Foreskin fibroblast (primary cell): ENCODE measurements at places on chromosomes 2 and 18.

DNA sequence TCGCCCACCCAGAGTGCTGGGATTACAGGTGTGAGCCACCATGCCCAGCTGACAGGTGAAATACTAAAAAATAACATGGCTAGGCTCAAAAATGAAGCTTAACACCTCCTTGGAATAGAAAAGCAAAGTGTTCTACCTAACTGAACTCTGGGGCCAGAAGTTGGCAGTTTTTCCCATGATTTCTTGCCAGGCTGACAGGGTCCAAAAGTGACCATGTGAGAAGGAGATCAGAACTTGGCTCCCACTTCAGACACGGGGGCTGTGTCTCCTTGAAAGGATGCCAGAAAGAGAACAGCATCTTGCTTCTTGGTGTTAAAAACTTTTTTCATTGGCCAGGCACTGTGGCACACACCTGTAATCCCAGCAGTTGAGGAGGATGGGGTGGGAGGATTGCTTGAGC lies 47.0 kb downstream of the BMPR2 start:
- DNase-seq = no peak

DNA sequence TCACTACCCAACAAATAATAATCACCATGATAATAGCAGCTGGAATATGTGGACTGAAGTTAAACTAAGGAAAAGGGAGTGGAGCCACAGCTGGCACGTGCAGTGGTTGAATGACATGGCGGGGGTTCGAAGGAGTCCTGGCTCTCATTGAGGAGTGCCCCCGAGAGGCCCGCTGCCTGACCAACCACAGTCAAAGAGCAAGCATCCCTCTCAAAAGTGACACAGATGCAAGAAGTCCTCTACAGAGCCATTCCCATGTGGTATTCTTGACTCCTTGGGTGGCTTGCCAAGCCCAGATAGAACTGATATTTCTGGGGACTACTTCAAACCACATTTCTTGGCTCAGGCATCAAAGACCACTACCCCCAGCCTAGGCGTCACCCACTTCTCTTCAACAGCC lies 405.1 kb downstream of the TNS1 start:
- DNase-seq = no peak

DNA sequence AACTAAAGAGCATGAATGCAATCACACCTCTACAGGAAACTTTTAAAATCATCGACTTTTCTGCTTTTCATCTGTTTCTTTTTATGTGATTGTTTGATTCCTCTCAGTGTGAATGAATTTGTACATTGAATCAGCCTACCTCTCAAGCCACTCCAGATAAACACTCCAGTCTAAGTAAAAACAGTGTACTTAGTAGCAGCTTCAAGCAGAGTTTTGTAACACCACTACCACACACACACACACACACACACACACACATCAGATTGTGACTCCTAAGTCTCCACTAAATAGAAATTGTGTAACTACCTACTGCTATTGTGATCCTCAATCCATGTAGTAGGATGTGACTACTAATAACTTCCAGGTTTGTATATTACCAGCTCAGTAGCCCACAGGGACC lies 65.3 kb upstream of the EPB41L5 start:
- no peak for DNase-seq

- DNase-seq = no peak
Measured at GRCh38 chr2:216804357-216805350, 55.2 kb downstream of the TNP1 start.

GRCh38 chr2:74834792-74835755 lies 1.1 kb downstream of the HK2 start:
- peak; percentile 79 for DNase-seq

GRCh38 chr2:123916051-123916450 lies 109.0 kb upstream of the CNTNAP5 start:
- DNase-seq = no peak

DNA sequence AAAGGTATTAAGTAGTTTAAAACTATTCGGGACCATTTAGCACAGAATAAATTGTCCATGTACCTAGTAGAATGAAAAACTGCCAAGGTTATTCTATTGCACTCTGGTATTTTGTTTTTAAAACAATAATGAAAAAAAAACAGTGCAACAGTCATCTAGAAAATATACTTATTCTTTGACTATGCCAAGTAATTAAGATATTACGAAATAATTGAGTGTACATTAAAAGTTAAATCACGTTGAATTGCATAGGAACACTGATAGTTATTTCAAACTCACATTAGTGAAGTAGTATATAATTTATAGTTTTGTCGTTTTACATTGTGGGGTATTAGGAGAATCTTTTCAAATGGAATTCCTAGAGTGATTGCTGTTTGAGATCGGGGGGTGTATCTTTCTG lies 20.1 kb downstream of the R3HDM1 start:
- no peak for DNase-seq

- DNase-seq = no peak
Measured at GRCh38 chr18:4734903-4735302, 279.8 kb upstream of the DLGAP1 start.
